ENCODE measurements at places on chromosomes 3 and 15. TPM values are rescaled to one million over a fixed set of nuclear protein-coding genes. Genes with fewer than 3 reads are reported as not detected.
A peak's percentile ranks its signal among the peaks of the same experiment; 100 is the strongest.

DNA sequence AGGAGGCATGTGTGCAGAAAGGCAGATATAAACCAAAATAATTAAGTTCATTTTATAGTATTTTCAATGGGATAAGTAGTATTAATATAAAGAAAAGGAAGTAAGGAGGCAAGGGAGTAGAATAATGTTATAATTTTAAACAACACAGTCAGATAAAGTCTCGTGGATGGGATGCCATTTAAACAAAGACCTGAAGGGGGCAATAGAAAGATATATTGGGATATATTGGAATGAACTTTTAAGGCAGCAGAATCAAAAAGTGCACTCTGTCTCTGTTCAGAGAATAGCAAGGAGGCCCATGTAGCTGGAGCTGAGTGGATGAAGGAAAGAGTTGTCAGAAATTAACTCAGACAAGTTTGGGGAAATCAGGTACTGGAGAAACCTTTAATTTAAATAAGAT, 158.7 kb downstream of the CGGBP1 start:
- no peak overlapping the region for H3K4me3 ChIP-seq
- H3K4me1 ChIP-seq, result no peaks in the 10 kb centered on the region
- H3K27me3 ChIP-seq, result no peaks in the 10 kb centered on the region
- no peak overlapping the region for H3K27ac ChIP-seq

GRCh38 chr3:176571926-176572325, 625.4 kb downstream of the TBL1XR1 start:
- H3K27me3 ChIP-seq, result no peaks in the 10 kb centered on the region
- H3K4me3 ChIP-seq, result no peak overlapping the region
- no peaks in the 10 kb centered on the region for H3K4me1 ChIP-seq
- DNase-seq, result no peak

DNA sequence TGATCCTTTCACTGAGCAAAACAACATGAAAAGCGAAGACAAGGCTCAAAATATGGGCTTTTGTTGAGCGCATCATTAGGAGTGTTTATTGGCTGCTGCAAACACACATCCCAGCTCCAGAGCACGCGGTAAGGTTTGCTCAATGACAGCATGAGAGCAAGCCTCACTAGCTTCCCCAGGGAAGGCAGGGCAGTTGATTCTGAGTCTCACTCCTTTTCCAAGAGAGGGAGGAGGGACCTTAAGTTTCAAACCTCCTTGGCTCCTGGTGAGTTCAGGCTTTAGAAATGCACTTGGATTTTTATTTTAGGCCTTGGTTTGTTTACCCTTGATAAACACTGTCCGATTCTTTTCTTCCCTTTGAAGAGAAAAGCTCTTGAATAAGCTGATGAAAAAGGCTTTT, 69.1 kb upstream of the CACNA2D3 start:
- no peaks in the 10 kb centered on the region for H3K36me3 ChIP-seq
- H3K27ac ChIP-seq, result no peak overlapping the region

- H3K27ac ChIP-seq, result peak overlapping the region; percentile 53
- H3K36me3 ChIP-seq, result peaks cover 3% of the 10 kb centered on the region
- H3K4me1 ChIP-seq, result peaks cover 48% of the 10 kb centered on the region
- H3K27me3 ChIP-seq, result no peaks in the 10 kb centered on the region
- DNase-seq, result no peak
Measured at GRCh38 chr15:64105113-64105704, 9.4 kb downstream of the SNX1 start.

DNA sequence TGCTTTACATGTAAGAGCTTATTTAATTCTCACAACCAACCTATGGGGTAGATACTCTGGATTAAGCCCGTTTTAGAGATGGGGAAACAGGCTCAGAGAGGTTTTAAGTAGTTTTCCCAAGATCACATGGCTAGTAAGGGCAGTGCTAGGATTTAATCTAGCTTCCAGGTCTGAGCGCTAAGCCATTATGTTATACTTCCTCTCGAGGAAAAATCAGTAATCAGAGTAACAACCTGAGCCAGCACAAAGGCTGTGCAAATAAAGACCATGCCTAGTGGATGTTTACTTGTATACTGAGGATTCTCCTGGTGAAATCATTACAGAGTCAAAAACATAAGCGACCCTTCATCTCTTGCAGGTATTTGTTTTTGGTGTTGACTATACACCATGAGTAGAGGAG, 9.0 kb downstream of the FSTL1 start:
- H3K27me3 ChIP-seq, result peaks cover 9% of the 10 kb centered on the region
- no peaks in the 10 kb centered on the region for H3K36me3 ChIP-seq
- no peak overlapping the region for H3K4me3 ChIP-seq
- DNase-seq, result no peak

DNA sequence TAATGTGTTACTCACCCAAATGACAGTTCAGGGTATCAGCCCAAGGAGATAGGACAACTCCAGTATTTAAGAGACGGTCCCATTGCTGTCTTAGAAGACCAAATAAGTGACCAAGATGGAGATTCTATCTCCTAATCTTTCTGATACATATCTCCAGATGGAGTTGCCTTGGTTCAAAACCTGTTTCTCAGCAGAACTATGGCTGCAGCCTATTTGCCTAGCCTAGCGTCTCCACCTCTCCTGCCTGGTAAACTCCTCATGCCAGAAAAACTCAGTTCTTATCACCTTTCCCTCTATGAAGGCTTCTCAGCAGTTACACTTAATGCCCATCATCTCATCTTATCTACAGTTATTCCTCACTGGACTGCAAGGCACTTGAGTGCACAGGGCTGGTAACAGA, 1.2 kb upstream of the CSPG5 start:
- DNase-seq, result no peak
- H3K27ac ChIP-seq, result no peak overlapping the region
- H3K4me3 ChIP-seq, result peak overlapping the region; percentile 55
- no peaks in the 10 kb centered on the region for H3K36me3 ChIP-seq
- peaks cover 3% of the 10 kb centered on the region for H3K4me1 ChIP-seq

Gene MB21D2
- 1.4 TPM for total RNA-seq

- no peak overlapping the region for H3K27ac ChIP-seq
- H3K4me3 ChIP-seq, result no peak overlapping the region
- H3K36me3 ChIP-seq, result peaks cover 2% of the 10 kb centered on the region
- no peaks in the 10 kb centered on the region for H3K27me3 ChIP-seq
- H3K4me1 ChIP-seq, result no peaks in the 10 kb centered on the region
Measured at GRCh38 chr3:3307491-3307890, 128.0 kb upstream of the CRBN start.

GRCh38 chr15:99426431-99427105, 139.2 kb upstream of the MEF2A start:
- no peaks in the 10 kb centered on the region for H3K27me3 ChIP-seq
- H3K36me3 ChIP-seq, result no peaks in the 10 kb centered on the region
- H3K4me1 ChIP-seq, result peaks cover 76% of the 10 kb centered on the region
- H3K27ac ChIP-seq, result peak overlapping the region; percentile 87

Gene ATP13A5
- total RNA-seq, result not detected

Gene CCR2
- total RNA-seq, result 0.16 TPM

Gene CCRL2
- 2.8 TPM for total RNA-seq

GRCh38 chr3:128168836-128169235, 15.6 kb downstream of the EEFSEC start:
- no peak overlapping the region for H3K4me3 ChIP-seq
- H3K36me3 ChIP-seq, result no peaks in the 10 kb centered on the region
- no peak overlapping the region for H3K27ac ChIP-seq
- no peaks in the 10 kb centered on the region for H3K27me3 ChIP-seq

All from naive thymus-derived CD8-positive, alpha-beta T cell (primary cell).